ENCODE measurements at places on chromosomes 3 and 15. TPM values are rescaled to one million over a fixed set of nuclear protein-coding genes. Genes with fewer than 3 reads are reported as not detected.

The MAP1A gene
- total RNA-seq = 31.5 TPM

- DNase-seq = no peak
These were observed 237.8 kb downstream of the OPA1 start for GRCh38 chr3:193830791-193831191.

The RAB7A gene
- 33.6 TPM for total RNA-seq

DNA sequence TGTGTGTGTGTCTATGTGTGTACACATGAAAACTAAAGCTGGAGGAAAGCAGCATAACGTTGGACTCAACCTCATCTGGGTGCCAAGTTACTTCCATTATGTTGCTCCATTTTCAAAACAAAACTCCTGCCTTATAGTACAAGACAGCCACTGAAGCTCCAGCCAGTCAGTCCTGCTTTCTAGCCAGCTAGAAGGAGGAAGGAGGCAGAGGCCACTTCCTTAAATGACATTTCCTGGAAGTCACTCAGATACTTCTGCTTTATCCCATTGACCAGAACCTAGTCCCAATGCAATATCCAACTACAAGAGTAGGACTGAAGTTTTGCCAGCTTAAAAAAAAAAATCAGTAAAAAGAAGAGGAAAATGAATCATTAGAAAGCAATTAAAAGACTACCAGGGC lies 31.7 kb downstream of the CADPS start:
- DNase-seq = no peak

The TCTA gene
- total RNA-seq = 11.3 TPM

The PTH1R gene
- total RNA-seq = 4.4 TPM

- no peak for DNase-seq
These were observed 391.1 kb downstream of the FGF12 start for GRCh38 chr3:192336286-192336685.

The CPNE9 gene
- total RNA-seq = 4.4 TPM

The ANKRD63 gene
- 0.27 TPM for total RNA-seq

GRCh38 chr3:119611664-119612063 lies 14.0 kb downstream of the PLA1A start:
- no peak for DNase-seq

The POTEB3 gene
- total RNA-seq = not detected

- no peak for DNase-seq
These were observed 129.5 kb downstream of the TFDP2 start for GRCh38 chr3:142019794-142020320.

DNA sequence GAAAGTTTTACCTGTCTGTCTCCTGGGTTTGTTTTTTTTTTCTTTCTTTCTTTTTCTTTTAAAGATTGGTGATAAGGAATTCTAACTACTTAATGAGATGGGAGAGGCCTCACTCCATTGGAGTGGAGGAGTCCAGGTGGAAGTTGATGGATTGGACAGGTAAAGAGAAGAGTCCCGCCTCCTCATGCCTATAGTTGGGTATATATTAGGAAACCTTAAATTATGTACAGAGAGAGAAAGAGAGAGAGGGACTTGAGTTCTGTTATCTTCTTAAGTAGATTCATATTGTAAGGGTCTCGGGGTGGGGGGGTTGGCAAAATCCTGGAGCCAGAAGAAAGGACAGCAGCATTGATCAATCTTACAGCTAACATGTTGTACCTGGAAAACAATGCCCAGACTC lies 158.2 kb downstream of the TP63 start:
- DNase-seq = no peak

GRCh38 chr15:72838311-72838731 lies 54.8 kb upstream of the ADPGK start:
- no peak for DNase-seq

The MESP1 gene
- total RNA-seq = 2.1 TPM

The ILDR1 gene
- total RNA-seq = not detected

DNA sequence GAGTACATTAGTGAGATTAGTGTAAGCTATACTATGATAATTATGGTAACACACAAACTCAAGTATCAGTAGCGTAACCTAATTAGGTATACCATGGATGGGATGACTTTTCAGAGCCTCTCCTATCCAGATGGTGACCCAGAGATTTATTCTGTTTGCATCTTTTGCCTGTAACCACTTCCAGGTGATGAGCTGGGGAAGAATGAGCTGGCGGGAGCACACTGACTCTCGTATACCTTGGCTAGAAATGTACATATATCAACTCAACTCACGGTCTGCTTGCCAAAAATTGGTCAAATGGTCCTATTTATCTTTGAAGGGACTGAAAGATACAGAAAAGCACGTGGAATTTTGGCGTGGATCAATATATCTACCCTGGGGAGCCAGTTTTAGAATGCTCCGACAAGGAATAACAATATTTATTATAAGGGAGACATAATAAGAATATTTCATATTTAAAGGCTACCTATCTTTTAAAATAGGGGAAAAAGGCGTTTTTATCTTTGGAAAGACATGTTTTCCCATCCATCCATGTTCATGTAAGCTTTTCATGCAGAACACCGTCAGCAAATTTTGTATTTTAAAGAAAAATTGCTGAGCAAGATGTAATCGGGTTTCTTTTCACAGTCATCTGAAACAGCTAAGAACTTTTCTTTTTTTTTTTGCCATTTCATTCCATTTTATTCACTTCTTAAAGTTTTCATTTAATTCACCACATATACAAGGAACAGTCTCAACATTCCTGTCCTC lies 502.6 kb upstream of the CBLB start:
- DNase-seq = no peak

The PRKCI gene
- total RNA-seq = 66.8 TPM

- DNase-seq = no peak
These were observed 1.1 kb upstream of the GYG1 start for GRCh38 chr3:148990236-148990635.
